GM04504 (cell line): ENCODE measurements at places on chromosomes 5 and 9.

GRCh38 chr5:31880449-31880848 is 241.5 kb downstream of the PDZD2 start:
- no peak for DNase-seq

GRCh38 chr5:103237778-103238177 is 20.8 kb upstream of the MACIR start:
- DNase-seq, result no peak

GRCh38 chr5:179801304-179802206 is 5.1 kb downstream of the MGAT4B start:
- DNase-seq, result no peak

- DNase-seq, result no peak
Observed at GRCh38 chr9:136786451-136786850, 4.7 kb upstream of the TMEM141 start.

DNA sequence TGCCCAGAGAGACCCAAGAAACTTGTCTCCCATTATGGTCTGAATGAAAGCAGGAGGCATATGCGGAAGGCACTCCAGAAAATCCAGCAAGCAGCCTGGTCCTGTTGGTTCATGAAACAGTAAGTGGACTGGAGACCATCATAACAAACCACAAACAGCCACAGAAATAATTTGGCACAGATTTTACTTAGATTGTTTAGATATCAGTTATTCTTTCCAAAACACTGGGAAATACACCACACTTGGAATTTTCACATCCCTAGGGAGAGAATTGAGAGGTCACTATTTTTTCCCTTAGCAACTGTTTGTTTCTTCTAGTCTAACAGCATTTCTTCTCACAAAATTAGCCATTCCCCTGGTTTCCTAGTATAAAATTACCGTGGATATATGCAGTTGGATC is 300.8 kb downstream of the OSTF1 start:
- DNase-seq, result no peak

DNA sequence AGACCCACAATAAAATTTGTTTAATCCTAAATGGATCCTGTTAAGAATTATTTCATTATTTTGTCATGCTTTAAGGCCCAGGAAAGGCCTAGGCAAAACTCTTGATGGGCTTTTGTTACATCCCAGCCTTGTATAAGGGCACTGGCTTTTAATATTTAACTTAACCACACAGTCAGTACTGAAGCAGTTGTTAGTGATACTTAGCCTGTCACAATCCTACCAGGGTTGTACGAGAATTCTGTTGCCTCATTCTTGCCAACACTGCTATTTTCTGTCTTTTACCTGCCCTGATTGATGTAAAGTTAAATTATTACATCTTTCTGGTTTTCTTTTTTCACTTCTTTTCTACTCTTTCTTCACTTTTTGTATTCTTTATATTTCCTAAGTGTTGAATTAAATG is 10.9 kb downstream of the ZNF169 start:
- no peak for DNase-seq

GRCh38 chr9:120942186-120943001 is 15.8 kb upstream of the TRAF1 start:
- no peak for DNase-seq

DNA sequence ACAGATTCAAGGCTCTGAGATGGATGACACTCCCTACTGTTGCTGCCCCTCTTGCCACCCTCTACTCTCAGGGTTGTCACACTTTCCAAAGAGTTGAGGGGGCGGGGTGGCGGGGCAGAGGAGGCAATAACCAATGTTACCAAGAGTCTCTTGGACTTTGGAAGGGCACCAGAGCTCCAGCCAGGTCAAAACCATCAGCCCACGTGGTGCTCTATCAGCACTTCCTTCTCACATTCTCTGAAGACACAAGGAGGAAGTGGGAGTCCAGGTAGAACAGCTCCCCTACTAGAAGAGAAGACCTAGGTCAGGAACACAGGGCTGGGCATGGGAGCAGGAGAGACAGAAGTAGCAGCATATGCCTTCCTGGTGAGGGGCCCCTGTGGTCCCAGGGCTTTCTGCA is 33.0 kb upstream of the PIK3R1 start:
- no peak for DNase-seq

GRCh38 chr9:128358861-128359260 is 12.3 kb upstream of the URM1 start:
- no peak for DNase-seq

DNA sequence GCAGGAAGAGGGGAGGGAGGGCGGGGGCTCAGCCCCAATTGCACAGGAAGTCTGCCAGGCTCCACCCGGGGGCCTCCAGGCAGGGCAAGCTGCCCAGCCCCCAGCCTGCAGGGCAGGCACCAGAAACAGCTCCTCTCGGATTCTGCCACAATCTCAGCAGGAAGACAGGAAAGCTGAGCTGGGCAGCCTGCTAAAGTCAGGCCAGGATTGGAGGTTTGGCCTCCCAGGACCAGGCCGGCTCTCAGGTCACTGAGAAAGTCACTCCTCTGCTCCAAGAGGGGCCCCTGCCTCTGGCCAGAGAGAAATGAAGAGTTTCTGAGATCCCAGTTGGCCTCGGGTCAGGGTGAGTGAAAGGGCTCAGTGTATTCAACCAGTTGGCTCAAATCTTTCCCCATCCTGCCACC is 54.6 kb upstream of the STXBP1 start:
- no peak for DNase-seq

DNA sequence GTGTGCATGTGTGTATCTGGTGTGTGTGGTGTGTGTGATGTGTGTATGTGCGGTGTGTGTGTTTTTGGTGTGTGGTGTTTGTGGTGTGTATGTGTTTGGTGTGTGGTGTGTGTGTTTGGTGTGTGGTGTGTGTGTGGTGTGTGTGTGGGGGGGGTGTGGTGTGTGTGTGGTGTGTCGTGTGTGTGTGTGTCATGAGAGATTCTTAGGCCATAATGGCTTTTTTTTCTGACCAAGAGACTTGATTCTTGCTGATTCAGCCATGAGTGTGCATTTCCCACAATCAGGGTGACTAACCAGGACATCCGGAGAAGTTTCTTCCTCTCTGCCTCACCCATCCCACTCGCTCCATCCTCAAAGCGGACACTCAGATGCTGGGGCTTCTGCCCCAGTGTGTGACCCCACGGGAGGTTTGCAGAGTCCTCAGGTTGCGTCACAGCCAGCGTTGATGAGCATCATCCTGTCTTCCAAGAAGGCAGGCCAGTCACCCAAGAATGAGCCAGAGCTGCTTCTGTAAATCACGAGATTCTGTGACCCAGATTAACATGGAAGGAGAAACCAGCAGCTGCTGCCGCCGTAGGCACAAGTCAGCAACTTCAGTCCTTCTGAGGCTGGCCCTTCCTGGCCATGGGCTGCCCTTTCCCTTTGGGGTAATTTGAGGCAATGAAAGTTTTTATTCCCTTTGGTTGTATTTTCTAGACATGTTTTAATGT is 12.5 kb upstream of the CTSL start:
- DNase-seq, result peak; percentile 99

- no peak for DNase-seq
Observed at GRCh38 chr5:34849253-34849652, 10.3 kb downstream of the TTC23L start.

- DNase-seq, result no peak
Observed at GRCh38 chr9:90306158-90306557, 336.5 kb downstream of the DIRAS2 start.

GRCh38 chr9:33868440-33868973 is 51.5 kb downstream of the UBE2R2 start:
- DNase-seq, result no peak

- DNase-seq, result no peak
Observed at GRCh38 chr9:9973062-9973461, 639.7 kb downstream of the PTPRD start.

- DNase-seq, result no peak
Observed at GRCh38 chr9:123093141-123093540, 59.7 kb downstream of the GPR21 start.

- DNase-seq, result no peak
Observed at GRCh38 chr9:18520416-18521047, 46.6 kb downstream of the ADAMTSL1 start.

DNA sequence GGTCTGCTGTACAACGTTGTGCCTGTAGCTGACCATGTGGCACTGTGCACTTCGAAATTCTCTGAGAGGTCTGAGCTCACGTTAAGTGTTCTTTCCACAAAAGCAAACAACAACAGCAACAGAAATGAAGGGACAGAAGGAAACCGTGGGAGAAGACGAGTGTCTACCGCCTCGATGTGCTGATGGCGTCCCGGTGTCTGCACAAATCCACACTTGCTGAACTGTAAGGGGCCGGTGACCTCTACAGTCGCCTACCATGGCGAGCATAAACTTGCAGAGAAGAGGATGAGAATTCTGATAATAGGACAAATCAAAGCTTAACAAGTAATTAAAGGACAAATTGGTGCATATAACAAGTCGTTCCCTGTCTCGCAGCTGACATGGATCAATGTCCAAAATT is 114.0 kb downstream of the ADAMTS2 start:
- DNase-seq, result no peak

DNA sequence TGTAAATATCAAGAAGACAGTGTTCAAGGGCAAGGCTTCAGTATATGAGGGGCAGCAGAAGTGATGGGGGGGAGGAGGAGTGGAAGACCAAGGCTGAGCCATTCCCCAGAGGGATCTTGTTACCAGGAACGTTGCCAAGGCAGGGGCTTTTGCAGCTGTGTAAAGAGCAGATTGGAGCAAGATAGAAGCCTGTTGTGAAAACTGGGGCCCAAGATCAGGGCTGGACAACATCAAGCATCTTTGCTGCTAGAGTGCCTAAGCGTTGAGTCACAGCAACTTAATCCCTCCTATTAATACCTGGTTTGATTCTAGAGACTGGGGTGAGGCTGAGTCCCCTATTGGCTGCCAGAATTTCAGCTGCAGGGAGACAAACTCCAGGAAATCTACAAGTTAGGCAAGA is 18.4 kb upstream of the ERCC6L2 start:
- no peak for DNase-seq

DNA sequence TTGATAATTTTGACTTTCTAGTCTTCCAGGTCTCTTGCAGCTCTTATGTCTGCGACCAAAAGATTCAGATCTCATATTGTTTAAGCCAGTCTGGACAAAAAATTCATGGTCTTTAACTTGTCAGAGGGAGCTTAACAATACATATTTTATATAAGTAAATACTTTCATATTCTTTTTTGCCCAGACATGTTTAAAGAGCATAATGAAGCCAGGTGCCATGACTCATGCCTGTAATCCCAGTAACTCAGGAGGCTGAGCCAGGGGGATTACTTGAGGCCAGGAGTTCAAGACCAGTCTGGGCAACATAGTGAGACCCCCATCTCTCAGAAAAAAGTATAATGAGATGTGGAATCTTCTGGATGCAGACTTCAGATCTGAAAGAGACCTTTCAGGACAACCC is 69.8 kb downstream of the JMY start:
- no peak for DNase-seq

- peak; percentile 62 for DNase-seq
Observed at GRCh38 chr5:83471405-83472212, at the start of gene VCAN. TSS of gene VCAN (plus strand) at chr5:83471744. CDS start at chr5:83483519, 11,775 bp downstream.

DNA sequence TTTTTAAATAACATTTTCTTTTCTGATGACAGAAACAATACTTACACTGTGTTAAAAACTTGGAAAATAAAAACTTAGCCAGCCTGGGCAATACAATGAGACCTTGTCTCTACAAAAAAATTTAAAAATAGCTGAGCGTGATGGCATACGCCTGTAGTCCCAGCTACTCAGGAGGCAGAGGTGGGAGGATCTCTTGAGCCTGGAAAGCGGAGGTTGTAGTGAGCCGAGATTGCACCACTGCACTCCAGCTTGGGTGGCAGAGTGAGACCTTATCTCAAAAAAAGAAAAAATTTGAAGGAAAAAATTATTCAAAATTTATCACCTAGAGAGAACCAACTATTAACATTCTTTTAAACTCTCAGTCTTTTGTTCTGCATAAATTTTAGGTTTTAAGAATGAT is 4.9 kb upstream of the CMYA5 start:
- DNase-seq, result no peak

DNA sequence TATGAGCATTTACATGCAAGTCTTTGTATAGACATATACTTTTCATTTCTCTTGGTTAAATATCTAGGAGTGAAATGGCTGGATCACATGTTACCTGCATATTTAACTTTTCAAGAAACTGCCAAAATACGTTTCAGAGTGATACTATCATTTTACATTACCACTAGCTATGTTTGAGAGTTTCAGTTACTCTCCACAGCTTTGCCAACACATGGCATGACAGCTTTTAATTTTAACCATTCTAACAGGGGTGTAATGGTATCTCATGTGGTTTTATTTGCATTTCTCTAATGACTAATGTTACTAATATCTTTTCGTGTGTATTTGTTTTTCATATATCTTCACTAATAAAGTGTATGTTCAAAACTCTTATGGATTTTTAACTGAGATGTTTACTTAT is 99.8 kb downstream of the DTWD2 start:
- no peak for DNase-seq

DNA sequence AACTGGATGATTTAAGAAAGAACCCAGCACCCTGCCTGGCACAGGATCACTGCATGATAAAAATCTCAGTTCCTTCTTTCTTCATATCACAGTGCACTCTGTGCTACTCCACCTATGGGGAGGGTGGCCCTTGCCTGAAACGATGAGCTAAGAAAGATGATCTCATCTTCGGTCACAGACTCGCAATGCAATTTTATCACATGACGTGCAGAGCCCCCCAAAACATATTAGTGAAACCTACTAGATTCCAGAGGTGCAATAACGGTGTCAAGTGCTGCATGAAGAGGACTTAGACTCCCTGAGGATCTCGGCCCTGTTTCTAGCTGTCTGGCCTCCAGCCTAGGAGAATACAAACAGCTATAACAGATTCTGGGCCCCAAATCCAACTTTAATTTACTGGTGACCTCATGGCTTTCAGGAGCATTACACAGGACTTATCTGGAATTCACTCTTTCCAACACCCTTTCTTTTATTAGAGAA is 104.0 kb downstream of the EBF1 start:
- DNase-seq, result no peak

DNA sequence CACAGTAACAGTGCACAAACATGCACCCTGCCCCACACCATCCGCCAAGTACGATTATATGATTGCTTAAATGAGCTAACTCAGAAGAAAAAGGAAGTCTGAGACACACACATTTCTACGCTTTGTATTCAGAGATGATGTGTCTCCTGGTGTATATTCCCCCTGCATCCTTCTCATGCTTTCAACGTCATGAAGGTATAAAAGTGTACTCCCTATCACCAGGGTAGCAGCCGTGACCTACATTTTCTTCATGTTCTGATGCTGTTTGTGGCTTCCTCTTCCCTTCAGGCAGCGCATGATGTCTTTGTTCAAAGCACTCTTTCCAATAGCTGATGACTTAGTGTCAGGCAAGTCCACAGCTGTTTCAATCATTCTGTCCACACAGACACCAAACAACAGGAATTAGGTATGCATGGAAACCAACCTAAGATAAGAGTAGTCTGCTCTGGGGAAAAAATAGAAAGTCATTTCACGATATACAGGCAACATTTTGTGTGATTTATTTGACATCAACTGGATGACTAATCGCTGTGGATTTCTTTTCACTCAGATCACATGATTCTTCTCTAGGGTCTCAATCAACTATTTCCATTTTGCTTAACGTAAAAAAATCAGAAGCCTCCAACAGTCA is 269.4 kb upstream of the PTGER4 start:
- DNase-seq, result no peak

GRCh38 chr5:127838661-127839060 is 135.5 kb downstream of the CCDC192 start:
- DNase-seq, result peak; percentile 7
